Activated CD8-positive, alpha-beta memory T cell treated with anti-CD3 and anti-CD28 coated beads for 4 hours (primary cell): ENCODE measurements at places on chromosomes 6 and 20.

GRCh38 chr20:57470212-57470522 lies 54.8 kb downstream of the CTCFL start:
- DNase-seq, result no peak

GRCh38 chr6:143517447-143517773 lies 5.9 kb upstream of the FUCA2 start:
- DNase-seq, result no peak

GRCh38 chr6:84255641-84256040 lies 28.2 kb upstream of the CEP162 start:
- DNase-seq, result no peak

DNA sequence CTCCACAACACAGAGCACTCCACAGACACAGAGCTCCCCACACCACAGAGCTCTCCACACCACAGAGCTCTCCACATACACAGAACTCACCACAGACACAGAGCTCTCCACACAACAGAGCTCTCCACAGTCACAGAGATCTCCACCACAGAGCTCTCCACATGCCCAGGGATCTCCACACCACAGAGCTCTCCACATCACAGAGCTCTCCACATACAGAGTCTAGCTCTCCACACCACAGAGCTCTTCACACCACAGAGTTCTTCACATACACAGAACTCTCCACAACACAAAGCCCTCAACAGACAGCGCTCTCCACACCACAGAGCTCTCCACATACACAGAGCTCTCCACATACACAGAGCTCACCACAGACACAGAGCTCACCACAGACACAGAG lies 55.3 kb downstream of the ERMARD start:
- no peak for DNase-seq

- no peak for DNase-seq
Measured at GRCh38 chr20:53916173-53916512, 154.3 kb downstream of the BCAS1 start.

GRCh38 chr20:63501818-63502670 lies 3.2 kb upstream of the EEF1A2 start:
- DNase-seq, result no peak

DNA sequence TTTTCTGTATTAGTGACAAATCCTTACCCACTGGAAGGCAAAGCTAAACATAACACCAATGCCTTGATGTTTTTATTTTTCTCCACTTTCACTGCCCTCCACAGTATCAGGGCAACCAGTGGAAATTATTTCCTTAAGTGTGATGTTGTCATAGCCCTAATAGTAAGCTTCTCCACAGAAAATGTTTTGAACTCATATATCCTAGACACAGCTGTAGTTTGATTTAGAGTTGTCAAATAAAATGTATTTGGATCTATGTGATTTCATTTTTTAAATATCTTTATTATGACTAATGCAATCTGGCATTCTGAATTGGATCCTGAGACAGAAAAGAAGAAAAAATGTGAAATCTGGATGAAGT lies 70.9 kb upstream of the UFL1 start:
- DNase-seq, result no peak

DNA sequence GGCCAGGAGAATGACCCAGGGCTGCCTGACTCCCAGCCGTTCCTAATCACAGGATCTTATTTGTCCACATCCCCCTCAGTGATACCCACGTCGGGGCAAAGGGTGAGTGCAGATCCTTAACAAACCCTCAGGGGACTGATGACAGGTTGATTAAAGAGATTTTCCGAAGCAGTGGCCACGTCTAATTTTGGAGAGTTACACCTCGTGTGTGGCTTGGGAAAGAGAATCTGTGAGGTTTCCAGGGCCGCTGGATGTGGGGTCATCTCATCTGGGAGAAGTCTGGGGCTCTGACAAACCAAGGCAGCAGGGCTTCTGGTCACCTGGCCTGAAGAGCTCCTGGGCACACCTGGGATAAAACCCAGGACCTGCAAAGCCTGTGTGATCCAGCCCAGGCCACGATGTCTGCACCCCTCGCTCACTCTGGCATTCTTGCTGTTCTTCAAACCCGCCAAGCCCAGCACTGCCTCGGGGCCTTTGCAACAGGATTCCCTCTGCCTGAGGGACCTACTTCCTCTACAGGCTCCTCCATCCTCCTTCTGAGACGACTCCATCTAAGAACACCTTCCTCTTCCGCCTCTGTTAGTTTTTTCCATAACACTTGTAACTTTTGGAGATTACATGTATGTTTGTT lies 4.7 kb downstream of the JPH2 start:
- DNase-seq, result no peak

DNA sequence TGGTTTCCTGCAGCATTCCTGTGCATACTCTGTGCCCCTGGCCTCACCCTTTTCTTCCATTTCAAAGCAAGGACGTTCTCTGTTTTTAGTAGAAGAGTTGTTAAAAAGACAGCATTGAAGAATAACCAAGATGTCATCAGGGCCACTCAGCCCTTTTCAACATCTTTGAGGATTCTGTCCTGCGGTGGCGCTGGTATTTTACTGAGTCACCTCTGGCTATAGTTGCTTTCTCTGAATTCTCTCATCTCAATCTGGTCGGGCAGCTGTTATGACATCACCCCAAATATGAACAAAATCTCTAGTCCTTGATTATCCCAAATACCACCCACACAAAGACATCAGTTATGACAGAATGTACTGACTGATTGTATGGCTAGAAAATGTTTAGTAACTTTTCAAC lies 204.2 kb downstream of the GRIK2 start:
- no peak for DNase-seq

DNA sequence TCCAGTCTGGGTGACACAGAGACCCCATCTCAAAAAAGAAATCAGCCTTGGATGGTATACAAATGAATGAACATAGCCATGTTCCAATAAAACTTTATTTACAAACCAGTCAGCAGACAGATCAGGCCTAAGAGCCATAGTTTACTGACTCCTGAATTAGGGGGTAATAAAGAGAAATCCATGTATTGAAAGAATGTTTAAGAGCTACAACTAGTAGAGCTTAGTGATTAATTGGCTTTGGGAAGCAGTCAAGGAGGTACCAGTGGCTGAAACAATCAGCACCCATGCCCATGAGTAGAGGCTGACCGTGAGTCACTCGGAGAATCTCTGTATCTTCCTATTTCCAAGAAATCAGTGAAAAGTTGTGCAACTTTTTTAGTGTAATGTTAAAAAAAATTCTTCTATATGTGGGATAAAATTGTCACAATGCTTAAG lies 223.6 kb upstream of the RREB1 start:
- no peak for DNase-seq

GRCh38 chr6:422433-423054 lies 31.0 kb downstream of the IRF4 start:
- DNase-seq, result peak; percentile 59

- DNase-seq, result no peak
Measured at GRCh38 chr6:15947923-15948322, 181.0 kb upstream of the MYLIP start.

DNA sequence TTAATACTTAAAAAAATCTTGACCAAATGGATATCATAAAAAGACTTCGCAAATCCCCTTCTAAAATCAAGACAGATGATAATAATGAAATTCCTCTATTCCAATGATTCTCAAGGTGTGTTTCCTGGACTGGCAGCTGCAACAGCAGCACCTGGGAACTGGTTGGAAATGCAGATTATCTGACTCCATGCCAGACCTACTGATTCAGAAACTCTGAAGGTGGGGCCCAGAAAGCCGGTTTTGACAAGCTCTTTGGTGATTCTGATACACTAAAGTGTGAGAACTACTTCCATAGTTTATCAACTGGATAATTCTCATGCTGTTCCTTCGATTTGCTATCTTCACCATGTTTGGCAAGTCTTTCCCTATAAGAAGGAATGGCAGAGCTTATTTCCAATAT lies 252.1 kb downstream of the COL12A1 start:
- no peak for DNase-seq

DNA sequence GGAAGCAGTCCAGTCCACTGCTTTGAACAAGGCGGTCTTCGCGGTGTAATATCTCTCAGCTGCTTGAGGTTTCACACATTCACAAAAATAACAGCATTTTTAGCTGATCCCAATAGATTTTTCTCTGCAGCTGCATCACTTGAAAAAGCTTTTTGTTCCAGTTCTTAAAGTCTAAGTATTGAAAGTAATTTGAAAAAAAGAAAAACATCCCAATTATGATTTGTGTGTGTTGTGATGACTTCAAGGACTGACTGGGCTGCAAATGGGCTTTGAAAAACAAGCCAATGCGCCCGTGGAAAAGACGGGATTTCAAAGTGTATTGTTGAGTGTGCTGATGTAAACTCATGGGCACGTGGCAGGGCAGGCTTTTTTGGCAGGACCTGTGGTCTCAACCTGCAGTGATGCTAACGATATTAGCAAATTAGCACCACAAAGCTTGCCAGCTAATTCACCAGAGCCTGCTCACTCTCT lies 151.1 kb downstream of the TMEM242 start:
- no peak for DNase-seq

- DNase-seq, result no peak
Measured at GRCh38 chr20:58695895-58696375, 3.3 kb downstream of the NPEPL1 start.

DNA sequence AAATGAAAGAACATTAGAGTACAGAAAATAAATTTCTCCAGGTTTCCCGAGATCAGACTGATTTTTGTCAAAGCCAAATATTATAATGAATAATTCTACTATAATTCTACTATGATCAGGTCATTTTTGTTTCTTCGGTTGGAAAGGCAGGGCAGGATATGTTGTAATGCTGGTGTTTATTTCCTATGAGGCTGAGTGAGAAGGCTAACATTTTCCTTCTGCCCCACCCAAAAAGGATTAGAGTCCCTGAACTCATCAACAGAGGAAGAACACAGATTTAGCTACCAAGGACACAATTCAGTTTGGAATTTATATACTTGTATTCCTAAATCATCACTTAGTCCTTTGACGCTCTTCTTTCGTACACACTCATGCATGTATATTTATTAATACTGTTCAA lies 318.9 kb downstream of the SYNE1 start:
- no peak for DNase-seq

DNA sequence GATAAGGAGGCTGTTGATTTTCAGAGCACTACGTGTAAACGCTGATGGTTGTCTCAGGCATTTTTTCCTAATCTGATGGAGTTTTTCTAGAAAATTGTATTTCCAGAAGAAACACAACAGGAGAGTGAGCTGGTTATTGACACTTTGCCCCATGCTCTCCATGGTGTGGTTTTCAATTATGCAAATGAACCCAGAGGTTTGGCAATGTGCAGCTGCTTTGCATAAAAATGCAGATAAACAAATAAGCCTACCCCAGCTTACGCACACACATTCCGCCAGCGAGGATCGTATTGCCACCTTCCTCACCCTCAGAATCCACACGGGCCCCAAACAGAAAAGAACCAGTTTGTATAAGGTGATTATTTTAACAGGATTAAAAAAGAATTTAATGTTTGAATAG lies 45.1 kb upstream of the FRMD1 start:
- DNase-seq, result no peak

DNA sequence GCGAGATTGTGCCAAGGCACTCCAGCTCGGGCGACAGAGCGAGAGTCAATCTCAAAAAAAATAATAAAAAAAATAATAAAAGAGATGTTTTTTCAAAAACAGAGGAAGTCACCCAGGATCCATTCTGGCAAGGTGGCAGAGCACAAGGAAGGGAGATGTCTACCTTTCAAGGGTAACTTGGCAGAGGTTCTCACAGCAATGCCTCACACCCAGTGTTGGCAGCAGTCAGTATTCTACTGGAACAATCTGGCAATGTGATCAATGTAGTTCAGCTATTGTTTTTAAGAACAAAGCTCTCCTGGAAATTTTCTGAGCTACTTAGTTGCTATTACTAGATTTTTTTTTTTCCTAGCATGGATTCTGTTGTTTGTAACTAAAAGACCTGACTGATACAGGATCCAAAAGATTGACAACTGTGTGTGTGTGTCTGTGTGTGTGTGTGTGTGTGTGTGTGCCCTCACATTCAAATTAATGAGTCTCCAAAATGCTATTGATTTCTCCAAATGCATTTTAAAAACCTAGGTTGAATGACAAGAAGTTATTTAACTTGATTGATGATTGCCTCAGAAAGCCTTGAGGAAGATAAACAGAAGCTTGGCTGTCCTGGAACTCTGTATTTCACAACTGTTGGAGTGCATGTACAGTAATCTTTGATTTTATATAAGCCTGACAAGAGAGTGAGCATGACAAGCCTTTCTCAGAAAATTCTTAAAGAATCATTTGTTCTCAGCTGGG lies 114.1 kb upstream of the RREB1 start:
- no peak for DNase-seq

GRCh38 chr6:122733259-122733658 lies 46.3 kb upstream of the FABP7 start:
- no peak for DNase-seq

DNA sequence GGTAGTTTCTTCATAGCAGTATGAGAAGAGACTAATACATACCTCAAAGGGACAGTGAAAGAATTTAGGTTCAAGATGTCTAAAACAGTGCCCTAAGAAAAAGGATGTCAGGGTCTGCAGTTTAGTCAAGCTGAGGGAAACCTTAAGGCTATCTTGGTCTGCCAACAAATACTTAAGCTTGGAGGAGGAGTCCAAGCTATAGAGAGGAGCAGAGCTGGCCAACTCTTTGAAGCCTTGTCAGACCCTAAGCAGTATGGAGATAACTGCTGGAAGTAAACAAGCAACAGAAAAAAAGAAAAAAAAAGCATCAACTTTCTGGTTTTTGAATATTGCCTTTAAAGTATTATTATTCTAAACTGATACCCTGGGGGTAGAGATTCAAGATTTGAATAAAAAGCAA lies 1518.1 kb downstream of the GRIK2 start:
- DNase-seq, result no peak

DNA sequence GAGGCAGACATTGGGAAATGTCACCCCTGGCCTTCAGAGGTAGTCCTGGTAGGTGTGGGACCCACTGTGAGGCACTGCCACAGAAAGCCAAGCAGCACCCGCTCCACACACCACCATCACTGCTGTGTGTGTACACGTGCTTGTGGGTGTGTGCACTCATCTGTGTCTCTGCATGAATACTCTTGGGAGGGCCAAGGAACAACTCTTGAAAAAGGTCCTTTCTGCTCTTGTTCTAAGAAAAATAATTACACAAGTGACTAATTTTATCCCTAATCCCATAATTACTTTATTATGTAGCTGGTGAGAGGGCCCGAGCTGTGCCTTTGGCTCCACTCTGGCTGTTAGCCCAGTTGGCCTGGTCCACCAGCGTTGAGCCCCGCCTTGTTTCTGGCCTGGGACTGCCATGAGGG lies 21.7 kb upstream of the EPB41L1 start:
- DNase-seq, result no peak

GRCh38 chr6:41371992-41372831 lies 36.8 kb downstream of the NCR2 start:
- no peak for DNase-seq

GRCh38 chr6:33882154-33882553 lies 78.4 kb upstream of the MLN start:
- no peak for DNase-seq

DNA sequence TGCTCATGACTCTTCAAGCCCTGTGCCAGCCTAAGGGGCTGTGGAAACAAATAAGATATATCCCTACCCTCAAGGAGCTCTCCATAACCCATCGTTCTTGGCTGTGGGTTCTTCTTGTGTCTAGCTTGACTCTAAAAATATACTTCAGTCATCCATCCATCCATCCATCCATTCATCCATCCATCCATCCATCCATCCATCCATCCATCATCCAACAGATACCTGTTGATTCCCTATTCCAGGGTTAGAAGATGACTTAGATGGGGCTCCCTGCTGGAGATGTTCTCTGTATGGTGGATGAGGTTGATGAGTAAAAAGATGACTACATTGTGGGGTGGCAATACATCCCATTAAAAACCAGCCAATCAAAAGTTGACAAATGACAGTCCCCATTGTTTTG lies 23.5 kb downstream of the HCK start:
- DNase-seq, result no peak
